ENCODE measurements at places on chromosomes 1 and 21.

GRCh38 chr1:200328379-200328778, 81.5 kb downstream of the ZNF281 start:
- DNase-seq = no peak

- no peak for DNase-seq
These were observed 71.5 kb downstream of the MAP10 start for GRCh38 chr1:232876506-232877364.

GRCh38 chr1:98260412-98260811, 339.6 kb upstream of the DPYD start:
- DNase-seq = no peak

GRCh38 chr1:190205713-190206112, 272.0 kb downstream of the BRINP3 start:
- DNase-seq = no peak

DNA sequence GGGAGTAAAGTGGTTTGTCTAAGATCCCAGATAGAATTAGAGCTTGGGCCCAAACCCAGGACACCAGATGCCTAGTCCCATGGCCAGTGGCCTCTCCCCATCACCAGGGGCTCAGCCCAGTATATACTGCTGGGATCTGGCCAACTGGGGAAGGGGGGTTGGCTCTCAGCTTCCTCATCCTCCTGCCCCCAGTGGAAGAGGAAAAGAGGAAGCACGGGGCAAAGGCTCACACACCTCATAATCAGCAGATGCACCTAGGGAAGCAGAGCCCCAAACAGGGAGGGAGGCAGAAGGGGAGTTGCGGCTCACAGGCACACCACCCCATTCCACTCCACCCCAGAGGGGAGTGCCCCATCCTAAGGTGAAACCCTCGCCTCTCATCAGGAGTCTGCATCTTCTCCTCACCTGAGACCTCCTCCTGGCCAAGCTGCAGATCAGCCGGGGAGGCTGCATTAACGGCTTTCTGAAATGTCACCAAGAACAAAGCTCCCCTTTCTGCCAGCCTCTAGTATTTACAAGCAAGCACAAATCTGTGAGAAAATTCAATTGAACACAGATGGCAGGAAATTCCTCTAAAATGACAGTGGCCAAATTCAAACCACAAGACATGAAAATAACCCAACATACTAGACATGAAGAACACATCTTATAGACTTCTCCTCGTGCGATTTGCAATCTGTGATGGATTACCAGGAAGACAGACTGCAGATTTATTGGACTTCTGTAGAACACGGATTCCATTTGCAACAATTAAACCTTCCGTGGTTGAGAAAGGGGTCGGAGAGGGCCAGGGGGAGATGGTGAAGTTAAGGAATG, 82.8 kb downstream of the GLIS1 start:
- DNase-seq = no peak

GRCh38 chr1:60745484-60745883, 336.9 kb upstream of the NFIA start:
- no peak for DNase-seq

GRCh38 chr1:171495444-171495843, 10.1 kb downstream of the PRRC2C start:
- no peak for DNase-seq

DNA sequence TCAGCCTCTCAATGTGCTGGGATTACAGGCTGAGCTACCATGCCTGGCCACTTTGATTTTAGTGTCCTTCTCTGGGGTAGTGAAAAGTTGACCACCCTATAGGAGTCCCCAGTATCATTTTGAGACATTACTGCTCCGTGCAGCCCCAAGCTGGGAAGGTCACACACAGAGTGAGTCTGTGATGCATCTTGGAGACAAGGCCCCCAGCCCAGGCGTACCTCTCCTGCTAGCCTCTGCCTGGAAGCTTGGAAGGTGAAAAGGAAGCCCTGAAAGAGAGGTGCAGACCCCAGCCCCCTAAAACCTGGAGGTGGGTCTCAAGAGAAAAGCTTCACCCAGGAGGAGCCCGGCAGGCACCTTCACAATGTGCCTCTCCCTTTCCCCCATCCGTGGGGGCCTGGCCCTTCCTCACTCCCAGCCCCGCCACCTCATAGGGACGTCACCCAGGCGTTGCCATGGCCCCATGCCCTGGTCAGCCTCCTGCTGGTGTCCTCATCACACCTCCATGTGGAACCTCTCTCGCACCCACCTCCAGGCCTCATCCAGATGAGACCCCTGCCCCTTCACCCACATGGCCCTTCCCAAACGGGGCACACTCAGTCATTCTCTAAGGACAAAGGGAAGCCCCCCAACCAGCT, 5.6 kb upstream of the ARF1 start:
- no peak for DNase-seq

GRCh38 chr21:34553151-34553952, 41.3 kb upstream of the KCNE1 start:
- DNase-seq = no peak

GRCh38 chr1:180287988-180288705, 58.1 kb downstream of the LHX4 start:
- DNase-seq = no peak

DNA sequence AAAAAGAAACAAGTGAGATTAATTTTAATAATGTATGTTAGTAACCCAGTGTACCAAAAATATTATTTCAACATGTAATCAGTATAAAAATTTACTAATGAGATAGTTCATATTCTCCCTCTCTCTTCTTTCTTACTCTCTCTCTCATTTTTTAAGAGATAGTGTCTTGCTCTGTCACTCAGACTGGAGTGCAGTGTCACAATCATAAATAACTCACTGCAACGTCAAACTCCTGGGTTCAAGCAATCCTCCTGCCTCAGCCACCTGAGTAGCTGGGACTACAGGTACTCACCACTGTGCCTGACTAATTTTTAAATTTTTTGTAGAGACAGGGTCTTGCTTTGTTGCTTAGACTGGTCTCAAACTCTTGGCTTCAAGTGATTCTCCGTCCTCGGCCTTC, 123.9 kb downstream of the NRDC start:
- no peak for DNase-seq

DNA sequence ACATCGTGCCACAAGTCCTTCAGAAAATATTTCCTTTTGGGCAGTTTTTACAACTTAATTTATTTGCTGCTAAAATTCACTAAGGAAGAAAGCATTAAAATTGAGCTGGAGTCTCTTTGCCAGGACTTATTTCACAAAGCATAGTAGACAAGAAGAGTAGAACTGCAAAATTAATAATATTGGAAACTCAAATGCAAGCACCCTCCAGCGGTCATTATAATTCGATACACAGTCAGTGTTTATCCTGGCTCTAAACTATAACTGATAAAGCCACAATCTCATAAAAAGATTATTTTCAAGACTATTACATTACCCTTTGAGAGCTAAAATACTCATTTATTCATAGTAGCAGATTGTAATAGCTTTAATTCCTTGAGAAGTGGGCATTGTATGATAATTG, 655.4 kb downstream of the RWDD3 start:
- no peak for DNase-seq

GRCh38 chr1:15177710-15178166, 24.2 kb downstream of the TMEM51 start:
- no peak for DNase-seq

- no peak for DNase-seq
These were observed 39.6 kb upstream of the ARHGAP29 start for GRCh38 chr1:94276988-94277434.

DNA sequence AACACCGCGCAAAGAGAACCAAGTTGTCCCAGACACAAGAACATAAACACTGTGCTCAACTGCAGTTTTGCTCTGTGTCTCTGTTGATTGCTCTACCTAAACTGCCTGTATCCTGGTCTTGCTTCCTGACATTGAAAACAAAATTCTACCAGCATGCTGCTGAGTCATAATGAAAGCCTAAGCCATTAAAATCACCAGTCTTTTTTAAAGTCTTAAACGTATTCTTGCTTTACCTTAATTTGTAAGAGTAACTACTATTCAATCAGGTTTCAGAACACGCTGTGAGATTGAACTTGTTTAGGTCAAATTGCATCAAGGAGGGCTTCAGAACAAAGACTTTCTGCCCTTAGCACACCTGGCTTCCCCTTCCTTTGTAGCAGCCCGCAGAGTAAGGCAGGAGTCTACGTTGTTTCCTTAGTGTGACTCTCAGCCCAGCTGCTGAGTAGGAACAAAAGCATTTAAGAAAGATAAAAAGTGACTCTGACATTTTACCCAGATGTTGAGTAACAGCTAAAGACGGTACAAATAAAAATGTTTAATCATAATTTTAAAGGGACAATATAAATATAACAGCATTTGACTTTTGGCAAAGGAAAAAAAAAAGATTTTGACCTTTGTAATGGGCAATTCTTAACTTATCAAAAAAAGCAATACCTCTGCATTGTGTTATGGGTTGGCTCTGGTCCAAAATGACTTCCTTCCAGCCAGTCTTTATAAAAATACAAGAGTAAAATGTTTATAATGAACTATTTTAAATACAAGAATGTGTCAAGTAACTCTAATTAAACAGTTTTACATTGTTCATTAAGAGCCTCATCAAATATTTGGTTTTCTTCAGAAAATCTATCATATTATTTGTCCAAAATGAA, 186.9 kb upstream of the ADGRL4 start:
- DNase-seq = no peak

DNA sequence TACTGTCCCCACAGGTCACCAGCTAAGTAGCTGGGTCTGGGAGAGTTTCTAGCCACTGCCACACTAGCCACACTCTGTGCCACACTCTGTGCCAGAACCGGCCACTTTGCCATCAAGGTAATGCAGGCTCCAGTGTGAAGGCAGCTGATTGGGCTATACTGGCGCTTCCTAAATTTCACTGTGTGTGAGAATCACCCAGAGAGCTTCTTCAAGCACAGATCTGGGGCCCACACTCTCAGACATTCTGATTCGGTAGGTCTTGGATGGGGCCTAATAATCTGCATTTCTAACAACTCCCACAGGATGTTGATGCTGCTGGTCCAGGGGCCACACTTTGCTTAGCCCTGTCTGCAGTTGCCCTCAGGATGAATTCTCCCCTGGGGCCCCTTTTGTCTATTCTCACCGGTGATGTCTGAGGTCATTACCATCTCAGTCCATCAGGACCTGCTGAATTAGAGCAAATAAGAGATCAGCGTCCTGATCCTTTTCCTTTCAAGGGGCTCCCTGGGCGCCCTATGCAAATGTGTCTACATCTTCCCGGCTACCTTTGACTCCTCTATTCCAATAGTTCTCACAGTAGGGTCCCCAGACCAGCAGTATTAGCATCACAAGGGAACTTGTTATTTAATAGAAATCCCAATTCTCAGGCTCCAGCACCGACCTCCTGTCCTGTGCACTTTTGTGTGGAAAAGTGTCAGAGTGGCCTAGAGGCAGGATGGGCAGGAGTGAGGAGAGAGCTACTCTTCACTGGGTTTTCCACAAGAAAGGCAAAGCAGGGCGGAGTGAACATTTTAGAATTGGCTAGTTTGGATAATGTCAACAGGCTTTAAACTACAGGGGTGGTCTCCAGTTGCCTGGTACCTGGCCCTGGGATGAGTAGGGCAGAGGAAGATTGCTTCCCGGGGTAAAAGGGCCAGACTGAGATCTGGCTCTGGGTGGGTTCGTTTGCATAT, 24.7 kb upstream of the LRRN2 start:
- no peak for DNase-seq

DNA sequence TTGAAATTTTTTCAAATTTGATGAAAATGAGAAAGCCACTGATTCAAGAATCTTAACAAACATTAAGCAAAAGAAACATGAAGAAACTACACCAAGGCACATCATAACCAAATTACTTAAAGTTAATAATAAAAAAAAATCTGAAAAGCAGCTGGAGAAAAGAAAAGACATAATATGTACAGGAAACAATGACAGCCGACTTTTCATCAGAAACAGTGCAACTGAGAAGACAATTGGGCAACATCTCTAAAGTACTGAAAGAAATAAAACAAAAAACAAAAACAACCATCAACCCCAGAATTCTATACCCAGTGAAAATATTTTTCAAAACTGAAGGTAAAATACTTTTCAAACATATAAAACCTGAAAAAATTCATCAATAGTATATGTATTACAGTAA, 73.8 kb upstream of the DMRTA2 start:
- no peak for DNase-seq

DNA sequence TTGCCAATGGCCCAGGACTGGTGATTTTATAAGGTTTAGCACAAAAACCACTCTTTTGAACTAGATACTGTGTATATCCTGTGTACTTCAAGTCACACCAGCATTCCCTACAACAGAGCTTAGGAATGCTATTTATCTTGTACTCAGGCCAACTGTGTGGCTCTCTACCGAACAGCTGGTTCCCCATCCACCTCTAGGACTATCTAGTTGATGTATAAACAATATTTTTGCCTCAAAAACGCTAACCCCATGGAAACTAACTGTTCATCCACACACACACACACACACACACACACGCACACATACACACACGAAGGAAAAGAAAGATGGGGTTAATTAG, 28.7 kb upstream of the SLC45A3 start:
- DNase-seq = no peak

DNA sequence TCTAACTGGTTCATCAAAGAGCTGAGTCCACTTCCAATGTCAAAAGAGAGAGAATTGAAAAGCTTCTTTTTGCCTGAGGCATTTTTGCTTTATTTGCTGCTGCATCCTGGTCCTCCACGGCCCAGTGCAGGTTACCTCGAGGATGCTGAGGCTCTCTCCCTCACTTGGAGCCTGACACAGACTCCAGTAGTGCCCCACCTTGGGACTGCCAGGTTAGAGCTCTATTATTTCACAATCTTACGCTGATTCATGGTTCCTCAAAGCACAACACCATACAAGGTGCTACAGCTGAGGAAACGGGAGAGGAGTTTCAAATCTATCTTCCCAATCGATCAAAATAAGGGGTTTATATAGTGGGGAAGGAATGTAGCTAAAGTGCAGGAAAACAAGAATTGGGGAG, 13.6 kb upstream of the PLPPR4 start:
- no peak for DNase-seq

DNA sequence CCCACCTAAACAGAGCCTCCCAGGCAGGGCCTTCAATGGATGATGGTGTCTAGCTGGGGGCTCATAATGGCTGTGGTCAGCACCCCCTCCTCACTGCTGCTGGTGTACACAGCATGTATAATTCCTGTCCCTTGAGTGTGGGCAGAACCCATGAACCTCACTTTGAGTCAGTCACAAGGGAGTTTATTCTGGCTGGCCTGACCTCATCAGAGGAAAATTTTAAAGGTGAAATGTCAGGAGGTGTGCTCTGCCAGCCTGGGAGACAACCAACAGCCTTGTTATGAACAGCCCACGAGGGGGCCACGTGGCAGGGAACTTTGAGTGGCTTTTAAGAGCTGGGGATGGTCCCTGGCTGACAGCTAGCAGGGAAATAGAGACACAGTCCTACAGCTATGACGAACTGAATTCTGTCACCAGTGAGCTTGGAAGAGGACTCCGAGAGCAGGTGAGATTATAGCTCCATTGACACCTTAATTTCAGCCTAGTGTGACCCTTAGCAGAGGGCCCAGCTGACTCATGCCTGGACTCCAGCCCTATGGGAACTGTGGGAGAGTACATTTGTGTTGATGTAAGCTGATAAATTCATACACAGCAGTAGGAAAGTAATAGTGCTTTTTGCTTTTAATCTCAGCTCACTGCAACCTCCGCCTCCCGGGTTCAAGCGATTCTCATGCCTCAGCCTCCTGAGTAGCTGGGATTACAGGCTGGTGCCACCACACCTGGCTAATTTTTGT, 73.5 kb upstream of the RUNX3 start:
- no peak for DNase-seq

GRCh38 chr1:33634806-33635205, 162.4 kb downstream of the ZSCAN20 start:
- DNase-seq = no peak

- DNase-seq = no peak
These were observed 28.9 kb upstream of the DMRTB1 start for GRCh38 chr1:53430261-53430660.
